Neural progenitor cell (in vitro differentiated cells): ENCODE measurements at places on chromosomes 3 and 15.

DNA sequence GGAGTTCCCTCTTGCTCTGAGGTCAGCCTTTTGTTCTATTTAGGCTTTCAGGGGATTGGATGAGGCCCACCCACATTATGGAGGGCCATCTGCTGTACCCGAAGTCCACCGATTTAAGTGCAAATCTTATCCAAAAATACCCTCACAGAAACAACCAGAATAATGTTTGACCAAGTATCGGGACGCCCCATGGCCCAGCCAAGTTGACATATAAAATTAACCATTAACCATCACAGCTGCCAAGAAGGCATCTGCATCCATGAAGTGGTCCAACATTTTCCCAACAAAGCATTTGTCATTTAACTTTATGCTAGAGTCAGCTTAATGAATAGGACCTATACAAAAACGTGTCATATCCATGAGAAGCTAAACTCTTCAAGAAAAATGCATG lies 46.2 kb upstream of the TBC1D23 start:
- H3K27ac ChIP-seq: no peak overlapping the region
- H3K4me3 ChIP-seq: no peak overlapping the region
- DNase-seq: no peak
- H3K27me3 ChIP-seq: no peaks in the 10 kb centered on the region

DNA sequence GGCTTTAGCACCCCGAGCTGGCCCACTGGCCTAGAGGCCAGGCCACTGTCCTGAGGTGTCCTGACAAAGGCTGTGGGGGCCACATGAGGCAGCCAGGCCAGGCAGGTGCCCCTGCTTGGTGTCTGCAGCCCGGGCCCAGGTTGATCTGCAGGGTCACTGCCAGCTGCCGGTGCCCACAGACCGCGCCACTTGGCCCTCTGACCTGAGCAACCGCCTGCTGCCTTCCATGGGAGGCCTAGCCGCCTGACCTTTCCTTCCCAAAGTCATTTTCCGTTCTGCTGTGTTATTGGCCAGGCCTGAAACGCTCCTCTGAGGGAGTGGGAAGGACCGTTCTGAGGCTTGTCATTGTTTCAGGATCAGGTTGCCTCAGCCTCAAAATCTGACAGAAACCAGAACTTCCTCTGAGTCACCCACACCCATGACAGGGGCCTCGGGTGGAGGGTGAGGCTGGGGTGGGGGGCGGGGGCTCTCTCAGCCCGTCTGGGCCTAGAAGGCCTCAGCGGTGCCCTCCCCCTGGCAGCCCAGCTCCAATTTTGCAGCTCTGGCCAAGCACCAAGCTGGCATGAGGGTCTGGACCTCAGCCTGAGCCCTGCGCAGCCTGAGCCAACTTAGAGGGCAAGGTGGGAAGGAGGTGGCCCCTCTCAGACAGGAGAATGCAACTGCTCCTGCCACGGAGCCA lies 140.7 kb upstream of the MEF2A start:
- H3K27me3 ChIP-seq: no peaks in the 10 kb centered on the region
- no peak for DNase-seq
- H3K4me1 ChIP-seq: peaks cover 10% of the 10 kb centered on the region
- no peak overlapping the region for H3K4me3 ChIP-seq
- H3K36me3 ChIP-seq: no peaks in the 10 kb centered on the region

- H3K27me3 ChIP-seq: no peaks in the 10 kb centered on the region
- no peak overlapping the region for H3K4me3 ChIP-seq
- H3K36me3 ChIP-seq: no peaks in the 10 kb centered on the region
- H3K27ac ChIP-seq: no peak overlapping the region
- no peak for DNase-seq
These were observed 8.7 kb upstream of the PLCL2 start for GRCh38 chr3:16875876-16876550.

DNA sequence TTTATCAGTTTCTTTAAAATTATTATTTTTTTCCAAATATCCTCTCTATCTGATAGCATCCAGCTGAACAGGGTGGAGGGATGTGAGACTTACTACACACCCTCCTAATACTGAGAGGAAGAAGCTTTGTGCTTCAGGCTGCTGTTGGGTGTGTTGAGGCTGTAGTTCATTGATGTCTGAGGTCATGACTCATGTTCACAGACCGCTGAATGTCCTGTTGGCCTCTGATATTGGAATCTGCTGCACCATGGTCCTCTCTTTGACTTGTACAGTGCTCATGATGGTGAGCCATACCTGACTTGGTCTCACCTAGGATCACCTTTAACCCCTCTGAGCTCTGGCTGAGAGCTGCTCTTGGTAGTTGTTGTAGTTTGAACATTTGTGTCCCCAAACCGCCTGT lies 302.9 kb downstream of the SATB1 start:
- no peak overlapping the region for H3K4me3 ChIP-seq
- no peak for DNase-seq
- no peaks in the 10 kb centered on the region for H3K36me3 ChIP-seq
- no peak overlapping the region for H3K27ac ChIP-seq
- no peaks in the 10 kb centered on the region for H3K4me1 ChIP-seq

GRCh38 chr3:53083521-53083920 lies 37.6 kb upstream of the SFMBT1 start:
- no peaks in the 10 kb centered on the region for H3K4me1 ChIP-seq
- no peak for DNase-seq
- H3K4me3 ChIP-seq: no peak overlapping the region
- no peaks in the 10 kb centered on the region for H3K36me3 ChIP-seq
- H3K27me3 ChIP-seq: no peaks in the 10 kb centered on the region

- no peak overlapping the region for H3K4me3 ChIP-seq
- no peak overlapping the region for H3K27ac ChIP-seq
- H3K4me1 ChIP-seq: no peaks in the 10 kb centered on the region
- H3K36me3 ChIP-seq: no peaks in the 10 kb centered on the region
- H3K27me3 ChIP-seq: no peaks in the 10 kb centered on the region
These were observed 16.2 kb downstream of the NEDD4 start for GRCh38 chr15:55977231-55977630.

GRCh38 chr3:190193210-190193609 lies 72.5 kb upstream of the P3H2 start:
- no peaks in the 10 kb centered on the region for H3K27me3 ChIP-seq
- no peaks in the 10 kb centered on the region for H3K36me3 ChIP-seq
- H3K27ac ChIP-seq: no peak overlapping the region
- H3K4me1 ChIP-seq: peaks cover 14% of the 10 kb centered on the region
- no peak overlapping the region for H3K4me3 ChIP-seq
